DMS79 treated with DMSO at 0.1 percent for 48 hours (cell line): ENCODE measurements at places on chromosomes 7 and 10.
A peak's percentile ranks its signal among the peaks of the same experiment; 100 is the strongest.

DNA sequence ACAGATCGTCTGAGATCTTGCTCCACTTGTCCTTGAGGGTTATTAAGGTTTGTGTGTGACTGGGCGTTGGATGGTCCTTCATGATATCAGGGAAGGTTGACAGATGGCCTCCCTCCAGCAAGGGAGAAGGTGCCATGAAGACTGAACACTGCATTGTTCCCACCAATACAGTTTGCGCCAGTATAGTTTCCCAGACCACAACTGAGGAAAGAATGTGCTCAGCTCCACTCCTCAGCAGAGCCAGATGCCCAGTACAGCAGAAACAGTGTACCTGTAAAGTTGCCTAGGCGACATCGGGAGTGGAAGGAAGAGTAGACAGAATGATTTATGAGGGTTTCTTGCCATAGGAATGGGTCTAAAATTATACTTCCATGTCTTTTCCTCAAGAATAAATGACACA is 137.5 kb downstream of the ST7 start:
- peak; percentile 69 for DNase-seq

GRCh38 chr7:134995239-134996096 is 9.2 kb downstream of the AGBL3 start:
- DNase-seq: no peak

GRCh38 chr7:149624006-149624405 is 126.4 kb upstream of the ZNF746 start:
- no peak for DNase-seq

- no peak for DNase-seq
Observed at GRCh38 chr7:128917122-128917521, 6.6 kb upstream of the KCP start.

GRCh38 chr10:110317866-110318850 is 13.4 kb upstream of the SMNDC1 start:
- no peak for DNase-seq

- DNase-seq: no peak
Observed at GRCh38 chr7:28684650-28685241, 272.4 kb downstream of the CREB5 start.

DNA sequence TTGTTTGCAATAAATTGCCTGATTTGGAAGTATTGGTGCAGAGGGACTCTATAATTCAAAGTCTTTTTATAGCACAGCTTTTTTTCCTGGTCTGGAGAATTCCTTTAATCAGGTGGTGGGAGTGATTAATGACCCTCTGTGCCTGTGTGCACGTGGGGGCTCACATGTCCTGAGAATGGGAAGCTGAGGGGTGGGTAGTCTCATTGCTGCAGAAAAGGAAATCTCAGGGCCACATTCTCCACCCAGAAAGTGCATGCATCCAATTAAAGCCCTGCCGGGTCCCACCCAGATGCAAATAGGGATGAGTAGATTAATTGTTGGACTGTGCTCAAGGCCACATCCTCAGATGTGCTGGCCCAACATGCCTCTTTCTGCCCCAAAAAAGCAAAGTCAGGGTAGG is 324.7 kb downstream of the CXCL12 start:
- DNase-seq: no peak

GRCh38 chr10:57624066-57624465 is 643.6 kb downstream of the IPMK start:
- DNase-seq: no peak

DNA sequence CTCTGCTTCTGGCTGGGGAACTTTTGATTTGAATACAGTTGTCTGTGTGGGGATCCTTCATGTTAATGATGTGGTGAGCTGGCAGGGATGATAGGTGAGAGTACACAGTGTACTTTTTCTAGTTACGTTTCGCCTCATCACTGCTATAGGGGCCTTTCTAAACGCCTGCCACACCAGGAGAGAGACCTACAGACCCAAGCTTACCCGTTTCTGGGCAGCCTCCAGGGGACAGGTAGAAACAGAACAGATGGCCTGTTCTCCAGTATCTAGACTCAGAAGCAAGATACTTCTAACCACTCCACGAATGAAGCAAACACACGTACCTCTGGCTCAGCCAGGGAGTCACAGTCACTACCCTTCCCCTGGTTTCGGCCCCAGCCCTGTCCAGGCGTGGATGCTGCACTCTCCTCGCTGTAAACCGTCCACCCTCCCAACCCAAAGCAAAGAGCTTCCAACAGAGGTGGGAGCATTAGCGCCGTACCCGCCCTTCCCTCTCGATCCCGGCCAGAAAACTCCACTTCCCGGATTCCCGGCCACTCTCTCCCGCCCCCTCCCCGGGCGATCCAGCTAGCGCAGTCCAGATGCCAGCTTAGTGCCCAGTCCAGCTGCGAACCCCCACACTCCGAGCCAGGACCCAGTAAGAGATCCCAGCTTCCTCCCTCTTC is 1.2 kb downstream of the CCDC6 start:
- DNase-seq: no peak

DNA sequence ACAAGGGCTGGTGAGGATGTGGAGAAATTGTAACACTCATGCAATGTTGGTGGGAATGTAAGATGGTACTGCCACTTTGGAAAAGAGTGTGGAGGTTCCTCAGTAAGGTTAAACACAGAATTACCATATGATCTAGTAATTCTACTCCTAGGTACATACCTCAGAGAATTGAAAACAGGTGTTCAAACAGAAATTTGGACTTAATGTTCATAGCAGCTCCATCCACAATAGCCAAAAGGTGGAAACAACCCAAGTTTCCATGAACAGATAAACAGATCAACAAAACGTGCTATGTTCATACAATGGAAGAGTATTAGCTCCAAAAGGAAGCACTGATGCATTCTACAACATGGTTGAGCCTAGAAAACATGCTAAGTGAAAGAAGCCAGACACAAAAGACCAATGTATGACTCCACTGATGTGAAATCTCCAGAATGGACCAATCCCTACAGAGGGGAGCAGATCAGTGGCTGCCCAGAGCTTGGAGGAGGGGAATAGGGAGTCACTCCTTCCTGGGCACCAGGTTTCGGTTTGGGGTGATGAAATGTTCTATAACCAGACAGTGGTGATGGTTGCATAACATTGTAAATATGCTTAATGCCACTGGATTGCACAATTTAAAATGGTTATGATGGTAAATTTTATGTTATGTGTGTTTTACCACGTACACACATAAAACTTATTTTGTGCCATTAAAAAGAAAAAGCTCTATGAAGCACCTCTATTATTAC is 5.7 kb upstream of the WDR86 start:
- no peak for DNase-seq

- DNase-seq: no peak
Observed at GRCh38 chr7:116342125-116342524, 131.8 kb downstream of the TES start.

DNA sequence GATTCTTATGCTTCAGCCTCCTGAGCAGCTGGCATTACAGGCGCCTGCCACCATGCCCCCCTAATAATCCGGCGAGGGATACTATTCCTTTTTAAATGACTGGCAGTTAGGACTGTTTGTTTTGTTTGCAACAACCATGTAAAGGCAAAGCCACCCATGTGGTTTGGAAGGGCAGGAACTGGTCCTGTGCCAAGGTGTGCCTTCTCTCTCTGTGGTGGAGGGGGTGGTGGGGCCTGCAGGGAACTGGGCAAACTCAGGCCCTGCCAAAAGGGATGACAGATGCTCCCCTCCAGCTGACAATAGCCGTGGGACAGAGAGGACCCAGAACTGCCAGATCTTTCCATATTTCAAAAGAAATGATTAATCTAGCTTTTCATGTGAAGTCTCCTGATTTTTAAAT is 23.5 kb upstream of the WAPL start:
- DNase-seq: no peak

- DNase-seq: no peak
Observed at GRCh38 chr7:47609803-47610452, 28.0 kb upstream of the TNS3 start.

- DNase-seq: no peak
Observed at GRCh38 chr10:93745408-93746065, 12.2 kb upstream of the LGI1 start.

- no peak for DNase-seq
Observed at GRCh38 chr10:110134917-110135316, 72.5 kb upstream of the MXI1 start.

GRCh38 chr7:26441002-26441521 is 149.4 kb downstream of the SNX10 start:
- DNase-seq: no peak

DNA sequence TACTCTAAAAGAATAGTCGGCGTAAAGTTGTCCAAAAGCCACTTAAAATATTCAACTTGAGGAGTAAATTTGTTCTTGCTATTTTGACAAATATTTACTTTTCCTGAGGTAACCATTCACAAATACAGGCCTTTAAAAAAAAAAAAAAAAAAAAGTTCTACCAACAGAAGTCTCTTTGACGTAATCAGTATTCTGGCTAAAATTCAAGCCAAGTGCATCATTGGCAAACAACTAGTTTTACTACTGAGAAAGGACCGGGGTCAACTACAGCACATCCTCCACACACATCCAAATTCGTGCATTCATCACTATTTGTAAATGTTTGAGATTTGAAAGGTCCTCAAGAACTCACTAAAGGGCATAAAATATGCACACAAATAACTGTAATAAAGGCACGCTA is 2.0 kb downstream of the OAT start:
- no peak for DNase-seq

- DNase-seq: no peak
Observed at GRCh38 chr10:78817361-78817760, 251.4 kb upstream of the ZMIZ1 start.

DNA sequence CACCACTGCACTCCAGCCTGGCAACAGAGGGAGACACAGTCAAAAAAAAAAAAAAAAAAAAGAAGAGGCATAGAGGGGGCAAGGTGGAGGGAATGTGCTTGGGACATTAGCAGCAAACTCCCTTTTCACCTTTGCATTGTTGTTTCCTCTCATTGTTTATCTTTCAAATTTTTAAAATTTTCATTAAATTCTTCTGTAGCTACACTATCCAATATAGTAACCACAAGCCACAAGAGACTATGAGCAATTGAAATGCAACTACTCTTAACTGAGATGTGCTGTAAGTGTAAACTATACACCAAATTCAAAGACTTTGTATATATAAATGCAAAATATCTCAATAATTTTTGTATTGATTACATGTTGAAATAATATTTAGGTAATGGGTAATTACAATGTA is 43.4 kb downstream of the EBLN1 start:
- DNase-seq: no peak

- DNase-seq: no peak
Observed at GRCh38 chr10:77283326-77283725, 354.3 kb downstream of the KCNMA1 start.
